ENCODE measurements at places on chromosomes 11 and 22.
A peak's percentile ranks its signal among the peaks of the same experiment; 100 is the strongest.

GRCh38 chr22:28051787-28052356, 132.8 kb upstream of the PITPNB start:
- DNase-seq = peak; percentile 4

GRCh38 chr11:117212697-117213355, 13.7 kb downstream of the TAGLN start:
- no peak for DNase-seq

DNA sequence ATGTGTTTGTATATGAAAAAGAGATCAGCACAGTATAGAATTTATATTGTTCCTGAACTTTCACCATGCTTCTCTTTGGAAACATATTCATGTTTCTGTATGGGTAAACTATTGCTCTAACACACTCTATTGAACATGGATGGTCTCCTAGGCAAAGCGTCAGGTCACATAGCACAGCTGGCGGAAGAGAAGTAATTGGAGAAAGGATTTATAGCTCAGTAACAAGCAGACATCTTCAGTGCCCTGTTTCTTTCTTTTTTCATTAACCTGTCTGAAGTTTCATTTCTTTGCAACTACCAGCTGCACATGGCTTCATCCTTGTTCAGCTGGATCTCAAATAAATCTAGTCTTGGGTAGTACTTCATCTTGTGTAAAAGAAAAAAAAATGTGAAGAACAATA, 84.4 kb upstream of the TRPC6 start:
- DNase-seq = no peak

DNA sequence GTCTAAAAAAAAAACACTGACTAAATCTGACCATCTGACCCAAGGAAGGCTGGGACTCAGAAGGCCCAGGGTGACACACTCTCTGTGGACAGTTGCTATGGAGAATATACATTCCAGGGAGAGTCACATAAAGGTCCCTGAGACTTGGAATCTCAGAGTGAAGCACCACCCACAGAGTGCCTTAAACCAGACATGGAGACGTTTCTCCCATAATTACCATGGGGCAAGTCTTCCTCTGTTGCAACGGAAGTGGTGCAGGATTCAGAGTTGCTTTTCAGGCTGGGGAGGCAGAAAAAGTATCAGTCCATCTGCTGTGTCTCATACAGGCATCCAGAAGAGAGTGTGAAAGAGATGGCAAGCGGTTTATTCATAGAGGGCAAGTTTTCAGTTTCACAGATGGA, 58.7 kb upstream of the SLN start:
- DNase-seq = no peak

- no peak for DNase-seq
Observed at GRCh38 chr11:21007297-21007696, 337.9 kb downstream of the NELL1 start.

- DNase-seq = no peak
Observed at GRCh38 chr22:47053013-47053725, 290.7 kb downstream of the TBC1D22A start.

- no peak for DNase-seq
Observed at GRCh38 chr11:111923951-111924350, 5.2 kb downstream of the C11orf52 start.

GRCh38 chr11:786235-787083, 3.4 kb downstream of the CEND1 start:
- DNase-seq = peak; percentile 8

DNA sequence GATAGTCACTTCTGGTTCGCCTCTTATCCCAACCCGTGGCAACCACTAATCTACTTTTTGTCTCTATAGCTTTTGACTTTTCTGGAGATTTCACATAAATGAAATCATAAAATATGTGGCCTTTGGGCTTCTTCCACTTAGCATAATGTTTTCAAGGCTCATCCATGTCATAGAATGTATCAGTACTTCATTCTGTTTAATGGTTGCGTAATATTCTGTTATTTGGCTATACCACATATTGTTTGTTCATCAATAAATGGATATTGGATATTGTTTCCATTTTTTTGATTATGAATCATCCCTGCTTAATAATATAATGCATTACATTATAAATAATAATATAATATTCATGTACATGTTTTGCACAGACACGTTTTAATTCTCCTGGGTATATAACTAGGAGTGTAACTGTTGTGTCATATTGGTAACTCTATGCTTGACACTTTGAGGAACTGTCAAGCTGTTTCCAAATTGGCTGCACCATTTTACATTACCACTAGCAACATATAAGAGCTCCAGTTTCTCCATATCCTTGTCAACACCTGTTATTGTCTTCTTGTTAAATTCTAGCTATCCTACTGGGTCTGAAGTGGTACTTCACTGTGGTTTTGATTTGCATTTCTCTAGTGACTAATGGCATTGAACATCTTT, 181.5 kb downstream of the CADM1 start:
- DNase-seq = no peak

DNA sequence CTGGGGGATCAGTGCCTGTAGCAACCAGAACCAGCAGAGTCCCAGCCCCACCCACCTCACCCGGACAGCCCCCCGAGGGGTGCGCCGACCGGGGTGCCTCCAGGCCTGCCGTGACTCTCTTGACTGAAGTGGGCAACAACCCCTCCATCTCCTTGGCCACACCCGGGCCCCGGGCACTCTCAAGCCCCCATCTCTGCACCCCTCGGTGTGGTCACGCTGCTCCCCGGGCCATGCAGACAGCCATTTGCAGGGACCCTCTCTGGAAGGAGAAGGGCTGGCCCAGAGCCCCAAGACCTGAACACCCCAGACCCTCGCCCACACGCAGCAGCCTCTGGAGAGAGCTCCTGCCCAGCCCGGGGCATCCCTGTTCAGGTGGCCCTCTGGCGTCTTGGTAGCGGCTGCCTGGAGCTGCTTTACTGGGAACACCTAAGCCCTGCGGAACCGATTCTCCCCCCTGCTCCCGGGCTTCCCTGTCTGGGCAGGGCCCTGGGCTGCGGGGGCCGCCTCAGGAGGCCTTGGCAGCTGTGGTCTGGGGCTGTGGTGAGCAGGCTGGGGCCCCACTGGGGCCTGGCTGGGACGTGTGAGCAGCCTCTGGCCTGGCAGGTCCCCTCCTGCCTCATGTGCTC, 84.9 kb downstream of the WNT7B start:
- no peak for DNase-seq

GRCh38 chr11:103552086-103552485, 442.9 kb downstream of the DYNC2H1 start:
- no peak for DNase-seq

GRCh38 chr22:37324340-37325038, 42.2 kb downstream of the CYTH4 start:
- no peak for DNase-seq
